Kidney tubule cell (primary cell): ENCODE measurements at places on chromosomes 1 and 21.
A peak's percentile ranks its signal among the peaks of the same experiment; 100 is the strongest.

- DNase-seq, result no peak
These were observed 57.8 kb downstream of the HS2ST1 start for GRCh38 chr1:86972262-86972661.

DNA sequence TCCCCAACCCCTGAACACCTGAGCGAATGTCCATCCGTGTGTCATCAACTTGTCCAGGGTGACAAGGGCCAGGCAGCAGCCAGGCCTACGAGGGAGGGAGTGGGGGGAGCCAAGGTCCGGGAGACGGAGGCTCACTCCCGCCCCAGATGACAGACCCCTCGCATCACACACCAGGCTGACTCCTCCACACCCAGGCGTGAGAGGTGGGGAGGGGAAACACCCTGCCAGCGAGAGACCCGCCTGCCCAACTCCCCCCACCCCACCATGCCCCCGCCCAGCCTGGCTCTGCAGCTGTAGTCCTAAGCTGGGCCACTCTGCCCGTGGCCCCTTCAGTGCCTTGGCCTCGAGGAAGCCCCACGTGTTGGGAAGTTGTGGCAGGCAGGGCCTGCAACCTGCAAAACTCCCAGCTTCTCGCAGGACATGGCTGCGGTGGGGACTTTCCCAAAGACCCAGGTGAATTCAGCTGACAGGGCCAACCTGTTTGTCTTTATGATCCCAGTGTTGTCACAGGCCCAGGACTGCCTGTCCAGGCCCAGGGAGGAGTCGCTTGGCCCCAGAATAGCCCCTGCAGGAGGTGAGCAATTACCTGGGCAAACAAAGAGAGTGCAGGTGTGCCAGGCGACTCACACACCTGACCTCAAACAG lies 62.9 kb downstream of the RIPK4 start:
- DNase-seq, result peak; percentile 80

GRCh38 chr1:232983817-232984567 lies 33.6 kb downstream of the NTPCR start:
- no peak for DNase-seq

GRCh38 chr1:62444701-62445100 lies 7.9 kb downstream of the USP1 start:
- no peak for DNase-seq

GRCh38 chr1:32232558-32233304 lies 10.5 kb downstream of the EIF3I start:
- no peak for DNase-seq

- no peak for DNase-seq
These were observed 845 bp upstream of the RGS5 start for GRCh38 chr1:163203561-163203960.

- DNase-seq, result no peak
These were observed 33.9 kb downstream of the RUNX3 start for GRCh38 chr1:24896176-24896575.

GRCh38 chr1:236465959-236466303 lies 57.9 kb upstream of the LGALS8 start:
- peak; percentile 48 for DNase-seq

- DNase-seq, result peak; percentile 53
These were observed at the start of gene CSMD2 for GRCh38 chr1:34164771-34165391. Gene CSMD2 (minus strand): TSS chr1:34165230. CDS start chr1:34165097, 133 bp downstream.

GRCh38 chr1:205521686-205522085 lies 17.2 kb downstream of the CDK18 start:
- no peak for DNase-seq

DNA sequence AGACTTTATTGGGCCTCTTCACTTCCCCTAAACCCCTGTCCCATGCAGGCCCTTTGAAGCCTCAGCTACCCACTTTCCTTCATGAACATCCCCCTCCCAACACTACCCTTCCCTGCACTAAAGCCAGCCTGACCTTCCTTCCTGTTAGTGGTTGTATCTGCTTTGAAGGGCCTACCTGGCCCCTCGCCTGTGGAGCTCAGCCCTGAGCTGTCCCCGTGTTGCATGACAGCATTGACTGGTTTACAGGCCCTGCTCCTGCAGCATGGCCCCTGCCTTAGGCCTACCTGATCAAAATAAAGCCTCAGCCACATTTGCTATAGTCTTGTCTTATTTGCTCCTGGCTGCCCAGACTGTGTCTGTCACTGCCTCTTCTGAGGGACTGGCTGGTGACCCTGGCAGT lies 5.5 kb downstream of the GSTM4 start:
- DNase-seq, result no peak

GRCh38 chr1:162256287-162256686 lies 120.4 kb downstream of the SPATA46 start:
- DNase-seq, result no peak

GRCh38 chr21:34884346-34884929 lies 164.7 kb downstream of the RUNX1 start:
- peak; percentile 24 for DNase-seq

DNA sequence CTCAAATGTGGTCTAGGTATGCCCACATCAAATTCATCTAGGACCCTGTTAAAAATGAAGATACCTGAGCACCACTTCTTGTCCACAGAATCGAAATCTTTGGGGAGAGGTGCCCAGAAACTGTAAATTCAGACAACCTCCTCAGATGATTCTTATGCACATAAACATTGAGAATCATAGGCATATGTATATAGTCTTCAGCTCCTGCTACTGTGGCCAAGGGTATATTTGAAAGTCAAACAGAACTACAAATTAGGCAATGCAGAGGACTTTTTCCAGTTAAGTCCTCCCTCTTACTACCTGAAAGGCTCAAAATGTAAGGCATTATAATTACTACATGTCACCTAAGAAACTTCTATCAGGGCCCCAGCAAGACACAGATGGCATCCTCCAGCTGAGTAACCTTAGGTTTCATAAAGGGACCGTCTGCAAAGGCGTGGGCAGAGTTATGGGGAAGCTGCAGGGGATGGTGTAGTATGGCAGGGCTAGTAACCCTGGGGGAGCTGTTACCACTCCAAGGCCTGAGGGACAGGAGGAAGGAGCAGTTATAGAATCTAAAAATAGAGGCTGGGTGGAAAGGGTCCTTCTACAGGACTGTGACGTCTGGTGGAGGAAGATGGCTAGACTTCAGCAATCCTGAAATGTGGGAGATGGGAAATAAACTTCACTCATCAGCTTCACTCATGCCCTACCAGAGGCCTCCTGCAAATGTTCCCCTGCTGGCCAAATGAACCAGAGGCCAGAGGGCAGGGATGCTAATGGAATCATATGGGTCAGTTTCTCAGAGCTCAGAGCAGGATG lies 46.3 kb downstream of the DAB1 start:
- no peak for DNase-seq

GRCh38 chr1:174657411-174657810 lies 209.6 kb downstream of the GPR52 start:
- no peak for DNase-seq

DNA sequence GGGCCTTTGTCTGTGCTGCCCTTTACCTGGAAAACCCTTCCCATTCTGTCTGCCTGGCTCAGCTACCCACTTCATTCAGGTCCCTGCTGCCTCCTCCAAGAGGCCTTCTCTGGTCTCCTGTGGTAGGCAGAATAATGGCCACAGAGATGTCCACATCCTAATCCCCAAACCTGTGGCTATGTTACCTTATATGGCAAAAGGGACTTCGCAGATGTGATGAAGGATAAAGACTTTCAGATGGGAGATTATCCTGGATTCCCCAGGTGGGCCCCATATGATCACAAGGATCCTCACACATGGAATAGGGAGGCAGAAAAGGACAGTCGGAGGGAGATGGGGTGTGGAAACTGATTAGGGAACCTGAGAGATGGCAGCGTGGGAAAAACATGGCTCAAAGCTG lies 14.2 kb upstream of the RUNX3 start:
- DNase-seq, result no peak

DNA sequence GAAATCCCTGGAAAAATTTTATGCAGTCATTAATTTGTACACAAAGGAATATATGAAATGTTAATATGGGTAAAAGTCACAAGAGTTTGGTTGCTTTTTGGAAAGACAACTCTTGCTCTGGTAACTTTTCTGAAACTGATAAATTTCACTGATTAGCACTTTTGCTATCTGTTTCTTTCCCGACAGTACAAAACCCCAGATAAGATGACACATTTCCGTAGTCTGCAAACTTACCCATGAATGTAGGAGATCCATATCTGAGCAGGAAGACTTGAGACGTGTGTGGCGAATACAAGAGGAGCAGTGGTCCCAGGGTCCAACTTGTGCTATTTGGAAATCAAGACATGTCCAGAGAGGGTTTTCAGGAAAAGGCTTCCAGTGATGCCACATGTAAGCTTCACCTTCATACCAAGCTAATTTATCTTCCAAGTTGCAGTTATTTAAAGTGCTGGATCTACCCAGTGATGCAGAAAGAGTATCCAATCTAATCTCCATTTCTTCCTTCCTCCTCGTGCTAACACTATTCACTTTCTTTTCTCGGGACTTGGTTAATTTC lies 35.9 kb upstream of the SAMSN1 start:
- DNase-seq, result no peak

GRCh38 chr1:209620487-209620884 lies 31.7 kb downstream of the LAMB3 start:
- no peak for DNase-seq

DNA sequence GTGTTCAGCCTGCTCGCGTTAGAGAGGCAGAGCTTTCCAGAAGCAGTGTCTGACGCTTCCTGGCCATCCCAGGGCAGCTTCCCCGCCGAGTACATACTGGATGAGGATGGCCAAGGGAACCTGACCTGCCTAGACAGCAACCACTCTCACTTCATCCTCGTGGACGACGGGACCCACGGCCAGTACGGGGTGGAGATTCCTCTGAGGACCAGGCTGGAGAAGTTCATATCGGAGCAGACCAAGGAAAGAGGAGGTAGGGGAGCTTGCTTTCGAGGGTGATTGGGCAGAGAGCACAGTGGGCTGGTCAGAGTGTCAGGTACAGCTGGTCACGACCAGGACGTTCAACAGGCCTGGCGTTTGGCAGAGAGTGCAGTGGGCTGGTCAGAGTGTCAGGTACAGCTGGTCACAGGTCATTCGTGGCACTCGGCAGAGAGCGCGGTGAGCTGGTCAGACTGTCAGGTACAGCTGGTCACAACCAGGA lies 22.4 kb downstream of the TRPM2 start:
- DNase-seq, result no peak

DNA sequence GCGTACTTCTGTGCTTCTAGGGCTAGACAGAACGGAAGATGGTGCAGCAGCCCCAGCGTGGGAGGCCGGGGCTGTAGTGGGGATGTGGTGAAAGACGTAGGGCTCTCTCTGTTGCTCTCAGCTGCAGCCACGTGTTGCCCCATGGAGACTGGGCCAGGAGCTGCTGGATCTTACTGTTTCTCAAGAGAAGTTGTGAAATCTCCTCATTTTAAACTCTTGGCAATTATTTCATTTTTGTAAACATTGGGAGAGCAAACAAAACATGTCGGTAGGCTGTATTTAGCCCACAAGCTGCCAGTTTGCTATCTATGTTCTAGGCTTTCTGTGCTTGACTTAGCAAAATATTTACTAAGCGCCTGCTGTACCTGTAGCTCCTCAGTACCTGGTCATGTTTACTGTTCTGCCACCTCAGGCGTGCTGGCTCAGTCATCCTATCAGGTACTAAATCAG lies 15.9 kb upstream of the ELOA start:
- no peak for DNase-seq

DNA sequence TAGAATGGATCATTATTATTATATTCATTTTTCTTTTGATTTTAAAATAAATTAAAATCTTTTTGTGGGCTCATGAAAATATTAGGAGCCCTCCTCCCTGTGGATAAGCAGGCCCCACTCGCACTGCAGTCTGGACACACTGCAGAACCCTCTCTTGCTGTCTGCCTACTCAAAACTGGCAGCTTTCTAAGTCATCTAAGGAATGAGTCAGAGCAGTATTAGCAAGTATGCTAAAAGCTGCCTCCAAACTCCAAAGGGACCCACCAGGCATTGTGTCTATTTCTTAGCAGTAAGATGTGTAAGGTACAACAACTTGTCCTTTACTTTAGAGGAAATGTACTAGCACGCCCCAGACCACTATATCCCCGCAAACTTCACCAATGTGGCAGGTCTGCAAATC lies 108.8 kb downstream of the SYF2 start:
- DNase-seq, result no peak

- no peak for DNase-seq
These were observed 303.4 kb downstream of the KIF26B start for GRCh38 chr1:245458234-245458633.

GRCh38 chr1:4561205-4561604 lies 93.2 kb upstream of the AJAP1 start:
- DNase-seq, result no peak

- DNase-seq, result no peak
These were observed 5.5 kb downstream of the CD1D start for GRCh38 chr1:158186180-158186579.

DNA sequence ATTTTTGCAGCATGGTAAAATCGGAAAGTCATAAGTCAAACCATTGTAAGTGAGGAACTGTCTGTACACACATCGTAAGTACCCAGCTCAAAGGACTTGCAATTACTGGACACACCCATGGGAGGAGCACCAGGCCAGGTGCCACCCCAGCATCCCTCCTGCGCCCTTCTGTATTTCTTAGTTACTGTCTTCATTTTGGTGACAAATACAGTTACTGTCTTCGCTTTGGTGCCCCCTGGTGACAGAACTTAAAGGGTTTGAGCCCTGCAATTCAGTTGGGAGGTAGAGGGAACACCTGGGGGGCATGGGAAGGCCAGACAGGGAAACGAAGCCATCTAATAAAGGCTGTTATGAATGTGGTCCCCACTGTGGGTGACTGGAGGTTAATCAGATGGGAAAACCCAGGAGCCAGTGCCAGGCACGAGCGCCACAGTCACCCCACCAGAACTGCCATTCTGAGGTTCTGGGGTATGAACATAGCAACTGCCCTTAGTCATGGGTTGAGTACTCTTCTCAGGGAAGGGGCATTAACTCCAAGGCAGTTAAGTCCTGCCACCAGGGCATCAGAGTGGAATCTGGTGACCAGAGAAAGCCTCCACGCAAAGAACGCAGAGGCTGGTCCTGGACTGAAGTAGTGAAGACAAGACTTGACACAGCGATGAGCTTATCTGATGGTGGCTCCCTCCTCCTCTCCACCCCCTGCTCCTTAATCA lies 612.9 kb downstream of the PTPRU start:
- peak; percentile 48 for DNase-seq

GRCh38 chr1:48073798-48074530 lies 76.8 kb upstream of the TRABD2B start:
- peak; percentile 60 for DNase-seq

GRCh38 chr1:23732363-23733224 lies 10.7 kb upstream of the ELOA start:
- DNase-seq, result peak; percentile 40

DNA sequence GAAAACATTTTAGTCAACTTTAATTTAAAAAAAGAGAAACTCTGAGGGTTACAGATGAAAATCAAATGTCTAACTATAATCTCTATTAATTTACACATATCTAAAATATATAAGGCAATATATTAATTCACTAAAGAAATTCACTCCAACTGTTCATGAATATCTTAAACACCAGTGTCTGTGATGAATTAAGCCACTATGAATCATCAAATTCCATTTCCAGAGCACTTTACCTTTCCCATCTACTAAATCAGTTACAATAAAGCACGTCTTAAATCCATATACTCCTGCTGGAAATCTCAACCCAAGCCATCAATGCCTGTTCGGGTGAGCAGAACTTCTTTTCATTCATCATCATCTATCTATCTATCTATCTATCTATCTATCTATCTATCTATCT lies 4.3 kb downstream of the TAF5L start:
- DNase-seq, result no peak
